ENCODE measurements at places on chromosomes 1 and 21. TPM values are rescaled to one million over a fixed set of nuclear protein-coding genes. Genes with fewer than 3 reads are reported as not detected.

DNA sequence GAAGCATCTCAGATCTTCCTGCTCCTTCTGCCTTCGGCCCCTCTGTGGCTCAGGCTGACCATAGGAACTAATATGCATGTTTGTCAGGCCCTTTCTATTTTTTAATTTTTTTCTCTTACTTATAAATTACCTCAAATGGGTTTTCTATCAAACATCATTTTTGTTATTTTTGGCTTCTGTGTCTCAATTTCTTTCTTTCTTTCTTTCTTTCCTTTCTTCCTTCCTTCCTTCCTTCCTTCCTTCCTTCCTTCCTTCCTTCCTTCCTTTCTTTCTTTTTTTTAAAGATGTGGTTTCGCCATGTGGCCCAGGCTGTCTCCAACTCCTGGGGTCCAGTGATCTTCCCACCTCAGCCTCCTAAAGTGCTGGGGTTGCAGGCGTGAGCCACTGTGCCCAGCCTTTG lies 36.2 kb upstream of the TLR5 start:
- no peak overlapping the region for H3K4me3 ChIP-seq
- no peaks in the 10 kb centered on the region for H3K4me1 ChIP-seq
- no peak overlapping the region for H3K27ac ChIP-seq
- H3K27me3 ChIP-seq = peaks cover 12% of the 10 kb centered on the region

GRCh38 chr1:235423214-235423652 lies 56.0 kb downstream of the TBCE start:
- peaks cover 5% of the 10 kb centered on the region for H3K36me3 ChIP-seq
- H3K27ac ChIP-seq = peak overlapping the region; percentile 38
- no peaks in the 10 kb centered on the region for H3K27me3 ChIP-seq
- DNase-seq = peak; percentile 7
- H3K4me1 ChIP-seq = peaks cover 15% of the 10 kb centered on the region
- no peak overlapping the region for H3K4me3 ChIP-seq

GRCh38 chr1:6179564-6180175 lies 451 bp downstream of the CHD5 start:
- peaks cover 39% of the 10 kb centered on the region for H3K27me3 ChIP-seq
- no peak overlapping the region for H3K27ac ChIP-seq
- H3K4me3 ChIP-seq = no peak overlapping the region
- DNase-seq = no peak

- peaks cover 41% of the 10 kb centered on the region for H3K36me3 ChIP-seq
- no peak overlapping the region for H3K4me3 ChIP-seq
- no peaks in the 10 kb centered on the region for H3K27me3 ChIP-seq
- no peaks in the 10 kb centered on the region for H3K4me1 ChIP-seq
Observed at GRCh38 chr1:229643996-229644745, 18.1 kb downstream of the URB2 start.

- DNase-seq = no peak
- H3K36me3 ChIP-seq = no peaks in the 10 kb centered on the region
- H3K4me1 ChIP-seq = no peaks in the 10 kb centered on the region
- H3K27ac ChIP-seq = no peak overlapping the region
- no peak overlapping the region for H3K4me3 ChIP-seq
- no peaks in the 10 kb centered on the region for H3K27me3 ChIP-seq
Observed at GRCh38 chr1:99956755-99957154, 13.0 kb upstream of the SLC35A3 start.

DNA sequence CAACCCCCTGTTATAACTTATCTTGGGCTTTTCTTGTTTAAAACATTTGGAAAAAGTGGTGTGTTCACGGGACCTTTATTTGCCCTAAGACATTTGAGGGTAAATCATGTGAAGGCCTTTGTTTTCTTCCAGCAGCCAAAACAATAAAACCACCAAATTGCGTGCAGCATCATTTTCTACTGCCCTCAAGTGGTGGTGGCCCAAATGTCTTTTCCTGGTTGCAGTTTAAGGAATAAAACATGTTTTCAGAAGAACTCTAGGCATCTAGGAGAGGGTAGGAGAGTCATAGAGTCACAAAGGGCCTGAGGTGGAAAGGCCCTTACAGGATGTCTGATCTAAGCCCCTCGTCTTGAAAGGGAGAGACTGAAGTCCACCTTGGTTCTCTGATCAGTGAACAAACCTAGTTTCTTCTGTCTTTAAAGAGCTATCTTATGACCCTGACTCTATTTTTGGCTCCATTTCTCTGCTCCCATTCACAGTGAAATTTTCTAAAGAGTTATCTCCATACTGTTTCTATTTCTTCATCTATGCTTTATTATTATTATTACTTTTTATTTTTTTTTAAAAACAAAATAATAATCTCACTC lies 16.0 kb upstream of the EPS15 start:
- H3K27ac ChIP-seq = no peak overlapping the region
- no peak overlapping the region for H3K4me3 ChIP-seq
- H3K4me1 ChIP-seq = peaks cover 14% of the 10 kb centered on the region
- no peak for DNase-seq
- peaks cover 5% of the 10 kb centered on the region for H3K36me3 ChIP-seq

- H3K27ac ChIP-seq = peak overlapping the region; percentile 67
- peaks cover 3% of the 10 kb centered on the region for H3K27me3 ChIP-seq
- peaks cover 57% of the 10 kb centered on the region for H3K4me1 ChIP-seq
- peaks cover 43% of the 10 kb centered on the region for H3K36me3 ChIP-seq
- H3K4me3 ChIP-seq = peak overlapping the region; percentile 56
Observed at GRCh38 chr1:226403201-226404034, 4.5 kb downstream of the PARP1 start.

- H3K4me1 ChIP-seq = peaks cover 17% of the 10 kb centered on the region
- H3K27me3 ChIP-seq = peaks cover 7% of the 10 kb centered on the region
- no peak for DNase-seq
- no peaks in the 10 kb centered on the region for H3K36me3 ChIP-seq
- H3K27ac ChIP-seq = no peak overlapping the region
- H3K4me3 ChIP-seq = no peak overlapping the region
Observed at GRCh38 chr1:21608798-21609197, 60.4 kb downstream of the RAP1GAP start.

DNA sequence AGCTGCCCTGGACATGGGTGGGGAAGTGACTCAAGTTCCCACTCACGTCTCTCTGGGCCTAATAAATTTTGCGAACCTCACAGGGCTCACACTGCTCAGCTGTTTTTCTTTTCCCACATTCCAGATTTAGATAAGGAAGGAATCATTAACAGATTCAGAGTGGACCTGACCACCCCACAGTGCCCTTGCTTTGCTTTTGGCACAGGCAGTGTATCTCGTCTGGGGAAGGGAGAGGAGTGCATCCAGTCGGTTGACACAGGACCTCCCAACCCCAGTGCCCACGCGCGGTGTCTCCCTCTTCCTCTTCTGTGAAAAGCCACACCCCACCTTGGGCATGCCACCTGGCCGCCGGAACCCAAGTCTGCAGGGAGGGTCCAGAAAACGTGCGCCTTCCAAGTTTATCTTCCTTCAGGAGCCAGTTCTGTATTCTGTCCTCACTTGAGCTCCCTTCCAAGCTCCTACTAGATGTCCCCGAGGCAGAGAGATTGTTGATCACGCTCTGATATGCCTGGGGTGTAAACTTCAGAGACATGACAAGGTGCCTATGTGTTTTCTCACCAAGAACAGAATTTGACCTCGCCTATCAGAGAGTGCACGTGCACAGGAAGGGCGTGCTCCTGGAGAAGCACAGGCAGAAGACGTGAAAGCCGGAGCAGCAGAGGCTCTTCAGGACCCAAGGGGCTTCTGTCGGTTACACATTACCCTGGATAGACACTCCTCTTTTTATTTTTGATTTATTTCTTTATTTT lies 9.5 kb upstream of the SLC2A5 start:
- no peak for DNase-seq
- no peak overlapping the region for H3K27ac ChIP-seq
- H3K36me3 ChIP-seq = no peaks in the 10 kb centered on the region
- H3K27me3 ChIP-seq = peaks cover 16% of the 10 kb centered on the region

GRCh38 chr1:234571702-234572101 lies 38.3 kb downstream of the IRF2BP2 start:
- H3K27ac ChIP-seq = no peak overlapping the region
- peaks cover 2% of the 10 kb centered on the region for H3K36me3 ChIP-seq
- no peaks in the 10 kb centered on the region for H3K27me3 ChIP-seq
- no peak overlapping the region for H3K4me3 ChIP-seq

DNA sequence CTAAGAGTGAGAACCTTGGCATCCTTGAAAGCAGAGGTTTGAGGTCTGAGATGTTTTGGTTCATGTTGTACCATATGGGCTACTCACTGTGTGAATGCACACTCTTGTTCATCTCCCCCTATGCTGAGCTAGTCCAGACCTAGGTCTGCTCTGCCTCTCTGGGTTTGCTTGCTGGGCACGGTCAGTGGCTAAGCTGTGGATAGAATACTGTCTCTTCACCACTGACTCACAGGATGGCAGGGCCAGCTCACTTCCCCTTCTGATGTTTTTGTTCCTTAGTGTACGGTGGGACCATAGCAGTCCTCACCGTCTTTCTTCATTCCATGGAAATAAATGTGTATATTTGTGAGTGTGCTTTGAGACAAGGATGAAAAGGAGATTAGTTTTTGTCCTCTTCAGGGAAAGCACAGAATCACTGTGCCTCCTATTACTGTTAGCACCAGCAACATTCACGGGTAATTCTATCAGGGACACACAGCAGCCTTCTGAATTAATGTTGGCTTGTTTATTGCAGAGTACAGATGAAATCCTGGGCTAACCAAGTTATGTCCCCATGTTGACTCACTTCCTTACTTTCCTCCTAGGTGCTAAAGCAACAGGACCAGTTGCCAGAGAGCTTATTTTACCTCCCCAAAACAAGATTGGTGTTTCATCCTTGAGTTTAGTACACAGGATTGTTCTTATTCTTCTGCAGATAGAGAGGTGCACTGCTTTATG lies 56.9 kb upstream of the IVNS1ABP start:
- no peak overlapping the region for H3K4me3 ChIP-seq
- peaks cover 5% of the 10 kb centered on the region for H3K36me3 ChIP-seq
- no peak for DNase-seq
- no peaks in the 10 kb centered on the region for H3K27me3 ChIP-seq
- peaks cover 35% of the 10 kb centered on the region for H3K4me1 ChIP-seq

- H3K4me3 ChIP-seq = no peak overlapping the region
- H3K4me1 ChIP-seq = peaks cover 8% of the 10 kb centered on the region
- no peak overlapping the region for H3K27ac ChIP-seq
- H3K27me3 ChIP-seq = peaks cover 13% of the 10 kb centered on the region
- peaks cover 2% of the 10 kb centered on the region for H3K36me3 ChIP-seq
Observed at GRCh38 chr1:10932088-10932487, 80.4 kb upstream of the TARDBP start.

- H3K27me3 ChIP-seq = no peaks in the 10 kb centered on the region
- no peak overlapping the region for H3K4me3 ChIP-seq
- no peak for DNase-seq
Observed at GRCh38 chr1:228198977-228199590, 8.8 kb upstream of the OBSCN start.

- peaks cover 21% of the 10 kb centered on the region for H3K4me1 ChIP-seq
- peak overlapping the region; percentile 14 for H3K27ac ChIP-seq
- DNase-seq = no peak
- no peak overlapping the region for H3K4me3 ChIP-seq
Observed at GRCh38 chr1:248828845-248829244, 3.1 kb upstream of the SH3BP5L start.

DNA sequence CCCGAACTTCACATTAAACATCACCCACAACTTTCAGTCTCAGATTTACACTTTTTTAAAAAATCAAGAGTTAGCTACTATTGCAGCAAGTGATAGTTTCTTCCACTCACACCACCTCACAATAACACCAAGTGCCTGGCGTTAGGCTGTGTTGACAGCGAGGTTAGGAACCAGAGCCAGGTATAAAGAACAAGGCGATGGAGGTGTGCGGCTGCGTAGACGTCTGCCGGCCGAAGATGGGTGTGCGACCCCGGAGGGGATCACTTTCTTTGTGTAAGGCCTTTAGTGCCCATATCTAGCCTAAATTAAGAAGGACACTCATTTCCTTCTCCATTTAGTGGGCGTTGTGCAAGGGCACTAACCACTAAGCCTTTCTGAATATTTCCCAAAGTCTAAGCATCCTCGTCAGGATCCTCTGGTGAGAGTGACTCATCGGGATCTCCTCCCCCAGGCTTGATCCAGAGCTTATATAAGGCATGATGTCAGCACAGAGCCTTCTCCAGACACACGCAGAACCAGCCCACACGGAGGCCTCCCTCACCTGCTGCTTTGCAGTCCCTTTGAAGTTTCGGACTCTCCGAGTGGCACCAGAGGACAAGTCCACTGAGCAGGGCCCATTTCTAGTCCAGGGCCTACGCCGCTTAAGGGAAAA lies 11.8 kb downstream of the NHLH2 start:
- DNase-seq = no peak
- H3K4me3 ChIP-seq = peak overlapping the region; percentile 67
- no peaks in the 10 kb centered on the region for H3K4me1 ChIP-seq

DNA sequence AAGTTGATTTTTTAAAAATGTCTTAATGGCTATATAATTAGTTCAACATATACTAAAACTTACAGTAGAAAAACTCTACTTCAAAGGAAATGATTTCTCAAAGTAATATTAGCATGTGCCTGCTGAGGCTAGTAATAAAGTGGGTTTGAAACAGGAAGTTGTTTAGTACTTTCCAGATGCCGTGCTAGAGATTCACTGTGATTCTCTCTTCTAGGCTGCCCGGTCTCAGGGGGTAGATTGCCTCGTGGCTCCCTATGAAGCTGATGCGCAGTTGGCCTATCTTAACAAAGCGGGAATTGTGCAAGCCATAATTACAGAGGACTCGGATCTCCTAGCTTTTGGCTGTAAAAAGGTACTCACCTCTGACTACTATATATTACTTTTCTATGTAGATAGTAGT lies 9.1 kb downstream of the EXO1 start:
- H3K4me1 ChIP-seq = no peaks in the 10 kb centered on the region
- no peaks in the 10 kb centered on the region for H3K27me3 ChIP-seq
- H3K27ac ChIP-seq = no peak overlapping the region
- peaks cover 33% of the 10 kb centered on the region for H3K36me3 ChIP-seq
- no peak for DNase-seq

DNA sequence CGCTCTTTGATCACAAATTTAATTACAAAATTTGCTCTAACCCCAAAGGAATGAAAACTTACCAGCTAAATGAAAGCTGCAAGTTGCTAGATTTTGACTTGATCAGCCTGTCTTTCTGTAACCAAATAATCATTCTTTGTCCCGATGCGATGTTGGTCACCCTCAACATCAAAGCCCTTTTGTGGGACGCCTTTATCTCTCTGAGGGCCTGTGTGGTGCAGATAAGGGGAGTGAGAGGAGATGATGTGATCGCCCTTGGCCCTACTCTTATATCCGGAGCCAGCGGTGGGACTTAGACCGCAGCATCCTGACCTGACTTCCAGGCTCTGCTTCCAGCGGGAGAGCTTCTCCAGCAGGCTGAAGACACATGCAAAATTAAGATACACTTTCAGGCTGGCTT lies 19.3 kb upstream of the UMODL1 start:
- no peak overlapping the region for H3K27ac ChIP-seq
- DNase-seq = no peak
- H3K27me3 ChIP-seq = peaks cover 13% of the 10 kb centered on the region
- H3K4me1 ChIP-seq = no peaks in the 10 kb centered on the region
- no peaks in the 10 kb centered on the region for H3K36me3 ChIP-seq

The CYYR1 gene
- not detected for total RNA-seq

The TRAF5 gene
- total RNA-seq = 57.2 TPM

The NR0B2 gene
- total RNA-seq = not detected

The LRRC8B gene
- total RNA-seq = 69.9 TPM

The CD1E gene
- total RNA-seq = not detected

The RHOU gene
- total RNA-seq = 0.49 TPM

The SH3BGR gene
- total RNA-seq = 0.73 TPM
